ENCODE measurements at places on chromosomes 1 and 21.

DNA sequence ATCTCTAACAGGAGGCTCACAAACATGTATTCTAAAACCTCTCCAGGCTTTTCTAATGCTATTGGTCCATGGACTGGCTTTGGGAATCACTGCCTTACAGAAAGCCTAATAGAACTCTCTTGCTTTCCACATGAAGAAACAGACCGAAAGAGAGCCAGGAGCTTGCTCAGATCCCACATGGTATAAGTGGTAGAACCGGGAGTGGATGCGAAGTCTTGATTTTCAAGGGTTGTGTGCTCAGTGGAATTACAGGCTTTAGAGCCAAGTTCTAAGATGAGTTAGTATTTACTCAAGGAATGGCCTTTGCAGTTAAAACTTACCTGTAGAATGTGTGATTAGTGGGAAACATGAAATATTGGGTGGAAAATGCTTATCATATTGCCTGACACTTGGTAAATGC is 54.3 kb upstream of the HSD17B7 start:
- no peak for DNase-seq

DNA sequence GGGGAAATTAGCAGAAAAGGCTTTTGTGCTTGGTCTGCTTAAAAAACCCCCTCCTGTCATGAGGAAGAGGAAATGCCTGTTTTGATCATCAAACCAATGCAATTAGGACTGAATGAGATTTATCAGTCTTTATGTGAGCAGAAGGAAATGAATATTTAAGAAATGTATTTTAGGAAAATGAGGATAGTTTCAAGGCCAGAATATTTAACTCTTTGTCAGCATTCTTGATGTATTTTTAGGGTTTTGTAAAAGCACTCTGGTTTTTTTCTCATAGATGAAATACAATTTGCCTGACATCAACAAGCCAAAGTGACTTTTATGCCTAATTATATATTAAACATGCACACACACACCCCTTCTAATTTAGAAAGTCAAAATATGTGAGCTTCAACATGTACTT is 213.8 kb downstream of the GRIK1 start:
- no peak for DNase-seq

DNA sequence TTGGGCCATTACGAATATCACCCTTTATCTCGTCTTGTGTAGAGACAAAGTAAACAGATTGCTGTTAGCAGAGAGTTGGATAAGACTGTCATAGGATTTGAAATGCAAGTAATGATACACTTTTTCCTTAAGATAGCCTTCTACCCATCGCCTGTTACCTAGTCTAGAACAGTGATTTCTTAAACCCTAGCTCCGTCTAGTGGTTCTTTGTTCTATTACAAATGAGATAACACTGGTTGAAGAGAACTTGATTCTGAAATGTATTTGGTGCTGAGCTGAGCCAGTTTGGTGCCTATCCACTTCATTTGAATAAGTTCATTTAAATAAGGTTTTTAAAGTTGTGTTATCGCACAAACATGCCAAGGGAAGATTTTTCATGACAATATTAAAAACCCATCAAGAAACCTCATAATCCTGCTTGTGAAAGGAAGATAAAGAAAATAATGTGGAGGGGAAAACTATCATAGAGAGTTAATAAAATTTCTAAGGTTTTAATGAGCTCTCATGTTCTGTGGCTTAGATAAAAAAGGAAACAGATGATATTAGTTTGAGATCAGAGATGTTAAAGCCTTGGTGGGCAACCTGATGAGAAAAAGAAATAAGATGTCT is 1.5 kb upstream of the KCNH1 start:
- DNase-seq, result no peak

- DNase-seq, result no peak
These were observed 6.7 kb downstream of the KHDRBS1 start for GRCh38 chr1:32020339-32020738.

DNA sequence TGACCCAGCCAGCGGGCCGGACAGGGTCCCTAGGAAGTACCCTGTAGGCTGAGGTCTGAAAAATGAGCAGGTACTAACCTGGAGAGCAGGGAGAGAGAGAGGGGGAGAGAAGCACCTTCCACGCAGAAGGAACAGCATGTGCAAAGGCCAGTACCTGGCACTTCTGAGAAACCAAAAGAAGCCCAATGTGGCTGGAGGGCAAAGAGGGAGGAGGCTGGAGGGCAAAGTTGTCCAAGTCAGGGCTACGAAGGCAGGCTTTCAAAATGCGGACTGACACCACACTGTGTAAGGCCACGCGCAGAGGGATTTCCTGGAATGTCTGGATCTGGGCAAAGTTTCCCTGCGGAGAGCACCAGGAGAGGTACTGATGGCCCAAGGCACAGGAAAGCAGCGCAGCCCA is 64.4 kb downstream of the SSBP3 start:
- no peak for DNase-seq

DNA sequence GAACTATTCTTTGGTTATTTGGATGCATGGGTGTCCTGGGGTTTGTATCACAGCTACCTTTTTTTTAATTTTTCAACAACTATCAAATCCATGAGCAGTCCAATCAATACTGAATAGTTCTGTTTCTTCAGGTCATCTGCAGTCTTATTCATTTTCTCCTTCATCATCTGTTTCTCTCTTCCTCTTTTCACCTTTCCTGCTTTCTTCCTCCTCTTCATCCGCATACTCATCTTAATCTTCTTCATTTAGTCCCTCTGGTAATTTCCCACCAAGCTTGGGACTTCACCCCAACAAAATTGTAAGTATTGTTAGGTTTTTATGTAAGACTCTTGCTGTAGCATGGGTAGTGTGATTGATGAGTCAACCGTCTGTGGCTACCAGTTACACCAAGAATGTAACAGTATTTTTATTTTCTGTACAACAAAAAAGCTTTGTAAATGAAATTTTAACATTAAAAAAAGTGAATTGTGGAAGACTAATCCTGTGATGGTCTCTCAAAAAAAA is 184.1 kb upstream of the RNPC3 start:
- no peak for DNase-seq

DNA sequence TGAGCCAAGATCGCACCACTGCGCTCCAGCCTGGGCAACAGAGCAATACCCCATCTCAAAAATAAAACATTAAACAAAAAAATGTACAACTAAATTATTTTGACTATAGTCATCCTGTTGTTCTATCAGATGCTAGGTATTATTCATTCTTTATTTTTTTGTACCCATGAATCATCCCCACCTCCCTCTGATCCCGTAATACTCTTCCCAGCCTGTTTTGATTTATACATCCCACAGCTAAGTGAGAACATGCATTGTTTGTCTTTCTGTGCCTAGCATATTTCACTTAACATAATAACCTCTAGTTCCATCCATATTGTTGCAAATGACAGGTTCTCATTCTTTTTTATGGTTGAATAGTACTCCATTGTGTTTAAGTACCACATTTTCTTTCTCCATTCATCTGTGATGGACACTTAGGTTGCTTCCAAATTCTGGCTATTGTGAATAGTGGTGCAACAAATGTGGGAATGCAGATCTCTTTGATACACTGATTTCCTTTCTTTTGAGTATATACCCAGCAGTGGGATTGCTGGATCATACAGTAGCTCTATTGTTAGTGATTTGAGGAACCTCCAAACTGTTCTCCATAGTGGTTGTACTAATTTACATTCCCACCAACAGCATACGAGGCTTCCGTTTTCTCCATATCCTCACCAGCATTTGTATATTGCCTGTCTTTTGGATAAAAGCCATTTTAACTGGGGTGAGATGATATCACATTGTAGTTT is 84.4 kb downstream of the MACF1 start:
- no peak for DNase-seq

DNA sequence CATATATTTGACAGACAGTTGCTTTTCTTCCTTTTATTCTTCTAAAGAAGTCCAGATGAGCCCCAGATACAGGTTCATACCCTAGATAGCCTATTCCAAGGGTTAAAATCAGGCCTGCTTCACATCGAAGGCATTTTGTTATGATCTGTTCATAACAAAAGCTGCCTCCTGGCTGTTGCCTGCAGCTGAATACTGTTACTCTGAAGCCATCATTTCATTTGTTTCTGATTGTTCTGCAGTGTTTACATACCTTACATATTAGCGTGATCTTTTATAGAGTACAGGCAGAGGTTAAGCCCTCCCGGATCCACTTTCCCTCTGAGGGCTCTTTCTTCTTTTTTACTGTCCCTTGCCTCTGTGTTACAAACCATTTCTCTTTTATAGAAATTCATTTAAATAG is 219.0 kb upstream of the HOOK1 start:
- no peak for DNase-seq

GRCh38 chr1:164320790-164321731 is 237.9 kb upstream of the PBX1 start:
- DNase-seq, result no peak

- no peak for DNase-seq
These were observed 221.8 kb upstream of the CHRM3 start for GRCh38 chr1:239164451-239165180.

Measured in activated CD8-positive, alpha-beta memory T cell treated with anti-CD3 and anti-CD28 coated beads for 1 hour (primary cell).